ENCODE measurements at places on chromosomes 7 and 10. TPM values are rescaled to one million over a fixed set of nuclear protein-coding genes. Genes with fewer than 3 reads are reported as not detected.

GJC3 gene
- total RNA-seq, result not detected

EIF5AL1 gene
- 0.53 TPM for total RNA-seq

CADPS2 gene
- total RNA-seq, result 1.6 TPM

HECTD2 gene
- 3.7 TPM for total RNA-seq

ASZ1 gene
- total RNA-seq, result not detected

DNA sequence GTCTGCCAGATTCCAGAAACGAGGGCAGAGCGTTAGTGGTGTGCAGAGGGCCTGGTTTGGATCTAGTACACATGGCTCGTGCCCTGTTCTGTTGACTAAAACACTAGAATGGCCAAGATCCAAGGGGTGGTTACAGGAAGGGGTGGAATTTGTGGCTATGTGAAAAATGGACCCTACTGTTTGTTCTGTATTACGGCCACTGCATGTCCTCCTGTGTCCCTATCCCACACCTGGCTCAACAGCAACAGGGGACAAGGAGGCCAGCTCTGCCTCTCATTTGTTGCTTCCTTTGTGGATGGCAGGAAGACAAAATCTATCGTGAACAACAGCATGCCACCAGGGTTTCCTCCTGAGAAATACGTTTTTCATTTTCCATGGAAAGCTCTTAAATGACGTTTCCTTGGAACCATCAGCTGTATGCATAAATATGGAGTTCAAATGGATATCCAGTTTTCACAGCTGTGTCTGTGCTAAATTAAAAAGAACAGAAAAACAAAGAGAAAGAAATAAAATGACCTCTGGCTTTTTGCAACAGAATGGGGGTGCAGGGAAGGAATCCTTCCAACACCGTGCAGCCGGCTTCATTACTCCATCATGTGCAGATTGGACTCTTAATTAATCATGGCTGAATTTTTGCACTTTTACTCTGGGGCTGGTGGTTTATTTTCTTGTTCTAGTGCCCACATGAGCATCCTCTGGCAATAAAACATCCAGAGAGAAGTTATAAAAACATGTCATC lies 318.9 kb downstream of the CXCL12 start:
- no peak for DNase-seq

DNA sequence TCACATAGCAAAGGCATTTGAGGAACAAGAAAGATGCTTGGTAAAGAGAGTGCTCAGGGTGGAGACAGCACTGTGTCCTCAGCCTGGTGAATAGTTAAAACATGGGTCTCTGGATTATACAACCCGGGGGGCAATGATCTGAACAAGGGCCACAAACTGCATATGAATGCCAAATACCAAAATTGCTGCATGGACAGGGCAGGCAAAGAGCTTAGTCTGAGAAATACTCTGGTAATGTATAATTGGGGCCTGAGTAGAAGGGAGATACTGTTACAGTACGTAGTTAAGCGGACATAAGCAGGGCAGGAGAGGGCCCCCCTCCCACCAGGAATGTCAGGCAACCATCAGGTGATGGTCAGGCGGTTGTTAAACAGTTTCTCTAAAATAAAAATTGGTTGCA lies 99.3 kb upstream of the CDK1 start:
- DNase-seq, result no peak

- no peak for DNase-seq
Observed at GRCh38 chr10:31018962-31019361, 12.7 kb downstream of the ZNF438 start.

- no peak for DNase-seq
Observed at GRCh38 chr7:30306976-30307375, 22.6 kb downstream of the ZNRF2 start.

All from HT-29 (cell line).